ENCODE measurements at places on chromosomes 11 and 22. TPM values are rescaled to one million over a fixed set of nuclear protein-coding genes. Genes with fewer than 3 reads are reported as not detected.

The LYVE1 gene
- not detected for total RNA-seq

The RFPL3 gene
- not detected for total RNA-seq

The MAP6 gene
- total RNA-seq = 0.94 TPM

The CD3D gene
- total RNA-seq = not detected

The ZNF215 gene
- total RNA-seq = 17.1 TPM

The H19 gene
- total RNA-seq = 5.2 TPM

The MS4A12 gene
- not detected for total RNA-seq

The TIMM10 gene
- total RNA-seq = 109 TPM

The TENM4 gene
- 8.8 TPM for total RNA-seq

GRCh38 chr22:23750367-23750713, 572 bp downstream of the ZNF70 start:
- no peak for DNase-seq

GRCh38 chr11:116791002-116791812, 472 bp downstream of the APOA5 start:
- DNase-seq = peak; percentile 56

- no peak for DNase-seq
These were observed 2.6 kb upstream of the OR52W1 start for GRCh38 chr11:6196396-6196795.

- no peak for DNase-seq
These were observed 24.0 kb upstream of the ELF5 start for GRCh38 chr11:34537636-34538035.

GRCh38 chr11:108340973-108341372, 118.1 kb downstream of the ATM start:
- no peak for DNase-seq

DNA sequence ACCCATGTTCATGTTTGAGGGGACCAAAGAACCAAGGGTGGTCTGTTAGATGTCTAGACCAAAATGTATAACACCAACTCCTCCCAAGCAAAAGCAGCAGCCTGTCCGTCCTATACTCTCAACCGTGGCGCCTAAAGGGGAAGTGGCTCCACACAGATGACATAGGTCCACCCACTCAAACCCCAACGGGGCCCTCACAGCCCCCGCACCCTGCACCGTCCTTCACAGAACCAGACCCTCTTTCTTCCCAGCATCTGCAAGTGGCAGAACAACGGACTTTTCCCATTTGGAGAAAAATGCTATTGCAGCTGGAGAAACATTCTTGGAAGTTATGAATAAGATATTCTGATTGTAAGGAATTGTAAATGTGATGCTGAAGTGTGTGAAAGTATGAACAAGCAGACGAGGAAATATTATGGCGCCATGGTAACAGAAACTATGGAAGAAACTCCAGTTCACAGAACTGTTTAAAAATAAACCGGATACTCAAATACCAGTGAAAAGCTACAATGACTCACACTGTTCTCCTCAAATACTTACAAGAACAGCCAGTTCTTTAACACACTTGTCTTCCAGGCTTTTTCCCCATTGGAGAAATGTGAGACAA, 76.5 kb upstream of the ARFGAP3 start:
- DNase-seq = no peak

DNA sequence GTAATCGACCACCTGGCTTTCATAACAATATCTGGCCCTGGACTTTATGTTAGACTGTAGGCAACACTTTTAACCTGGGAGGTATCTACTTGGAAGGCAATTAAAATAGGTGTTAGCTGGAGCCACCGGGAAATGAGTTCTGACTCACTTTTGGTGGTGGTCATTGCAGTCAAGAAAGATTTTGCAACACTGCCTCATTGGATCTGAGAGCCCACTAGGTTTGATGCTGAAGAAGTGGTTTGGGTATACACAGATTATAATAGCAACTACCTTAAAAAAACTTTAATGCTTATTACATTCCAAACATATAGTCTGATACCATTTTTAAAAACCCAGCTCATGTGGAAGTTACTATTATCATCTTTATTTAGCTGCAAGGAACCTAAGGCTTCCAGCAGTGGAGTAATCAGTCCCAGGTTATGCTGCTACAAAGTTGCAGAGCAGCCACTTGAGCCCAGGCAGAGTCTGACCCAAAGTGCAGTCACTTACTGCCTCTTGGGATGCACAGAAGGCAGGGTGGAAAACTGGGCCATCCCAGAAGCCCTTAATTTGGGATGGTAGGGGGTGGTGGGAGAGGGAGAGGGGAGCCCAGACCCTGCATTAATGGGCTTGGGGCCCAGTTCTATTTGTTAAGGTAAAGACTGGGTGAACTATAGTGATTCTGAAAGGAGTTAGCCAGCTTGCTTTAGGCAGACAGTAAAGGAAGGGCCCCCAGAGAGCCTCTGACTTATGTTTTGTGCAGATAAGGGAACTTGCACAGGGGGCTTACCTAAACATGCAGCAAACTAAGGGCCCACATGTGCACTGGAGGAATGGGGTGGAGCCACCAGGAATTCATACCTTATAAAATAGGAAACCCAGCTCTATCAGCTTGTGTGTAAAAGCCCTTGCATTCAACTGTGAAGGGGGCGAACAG, 149.4 kb downstream of the SNX19 start:
- no peak for DNase-seq

DNA sequence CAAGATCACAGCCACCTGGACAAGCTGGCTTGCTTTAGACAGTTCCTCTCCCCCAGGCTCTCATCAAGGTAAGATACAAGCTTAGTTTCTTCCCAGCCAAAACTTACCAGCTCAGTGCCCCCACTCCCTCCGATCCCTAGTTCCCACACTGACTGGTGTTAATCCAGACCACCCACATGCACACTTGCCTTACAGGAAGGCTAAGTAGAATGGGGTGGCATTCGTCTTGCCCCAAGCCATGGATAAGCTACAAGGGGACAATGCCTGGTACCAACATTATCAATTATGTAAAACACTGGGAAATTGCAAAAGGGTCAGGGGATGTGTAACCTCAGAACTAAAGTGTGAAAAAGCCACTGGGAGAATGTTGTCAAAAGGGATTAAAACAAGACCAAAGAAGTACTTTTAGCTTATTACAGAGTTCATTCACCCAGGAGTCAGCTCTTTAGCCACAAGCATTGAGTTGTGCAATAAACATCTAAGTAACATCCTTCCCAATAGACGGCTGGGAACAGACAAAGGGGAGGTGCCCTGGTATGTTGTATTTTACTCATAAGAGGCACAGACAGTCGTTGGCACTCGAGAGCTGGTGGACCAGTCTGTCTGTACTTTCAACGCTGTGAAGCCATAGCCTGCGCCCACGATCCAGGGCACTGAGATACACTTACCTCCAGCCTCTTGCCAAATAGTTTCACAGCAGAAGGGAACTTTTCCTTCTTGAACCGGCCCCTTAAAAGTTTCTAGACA, 1.1 kb downstream of the DHCR7 start:
- no peak for DNase-seq

GRCh38 chr22:21448627-21449416, 18.4 kb upstream of the TMEM191C start:
- DNase-seq = no peak

DNA sequence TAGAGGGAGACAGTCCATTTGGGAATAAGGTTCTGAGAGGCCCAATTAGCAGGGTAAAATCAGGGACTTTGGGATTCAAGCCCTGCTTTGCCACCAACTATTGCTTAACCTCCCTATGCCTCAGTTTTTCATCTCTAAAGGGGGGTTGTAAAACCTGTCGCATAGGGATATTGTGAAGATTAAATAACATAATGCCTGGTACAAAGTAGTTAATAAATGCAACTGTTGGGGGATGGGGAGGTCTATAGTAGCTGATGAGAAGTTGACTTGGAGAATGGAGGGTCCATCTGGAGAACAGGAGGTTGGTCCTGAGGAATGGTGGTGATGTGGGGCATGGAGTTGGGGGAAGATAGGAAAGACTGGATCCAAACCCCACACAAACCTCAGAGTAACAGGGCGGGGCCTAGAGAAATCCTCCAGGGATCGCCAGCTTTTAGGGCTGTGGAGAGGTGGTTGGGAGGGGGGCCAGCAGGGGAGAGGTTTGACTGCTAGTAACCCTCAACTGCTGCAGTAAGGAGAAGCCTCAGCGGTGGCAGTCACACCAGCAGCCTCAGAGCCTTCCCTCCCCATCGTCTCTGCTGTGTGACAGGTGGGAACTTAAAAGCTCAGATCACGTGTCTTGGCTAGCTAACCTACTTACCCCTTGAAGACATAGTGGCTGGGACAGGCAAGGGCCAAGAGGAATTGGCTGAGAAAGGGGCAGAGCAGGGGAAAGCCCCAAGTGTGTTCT, 1.1 kb upstream of the ABCG4 start:
- no peak for DNase-seq

DNA sequence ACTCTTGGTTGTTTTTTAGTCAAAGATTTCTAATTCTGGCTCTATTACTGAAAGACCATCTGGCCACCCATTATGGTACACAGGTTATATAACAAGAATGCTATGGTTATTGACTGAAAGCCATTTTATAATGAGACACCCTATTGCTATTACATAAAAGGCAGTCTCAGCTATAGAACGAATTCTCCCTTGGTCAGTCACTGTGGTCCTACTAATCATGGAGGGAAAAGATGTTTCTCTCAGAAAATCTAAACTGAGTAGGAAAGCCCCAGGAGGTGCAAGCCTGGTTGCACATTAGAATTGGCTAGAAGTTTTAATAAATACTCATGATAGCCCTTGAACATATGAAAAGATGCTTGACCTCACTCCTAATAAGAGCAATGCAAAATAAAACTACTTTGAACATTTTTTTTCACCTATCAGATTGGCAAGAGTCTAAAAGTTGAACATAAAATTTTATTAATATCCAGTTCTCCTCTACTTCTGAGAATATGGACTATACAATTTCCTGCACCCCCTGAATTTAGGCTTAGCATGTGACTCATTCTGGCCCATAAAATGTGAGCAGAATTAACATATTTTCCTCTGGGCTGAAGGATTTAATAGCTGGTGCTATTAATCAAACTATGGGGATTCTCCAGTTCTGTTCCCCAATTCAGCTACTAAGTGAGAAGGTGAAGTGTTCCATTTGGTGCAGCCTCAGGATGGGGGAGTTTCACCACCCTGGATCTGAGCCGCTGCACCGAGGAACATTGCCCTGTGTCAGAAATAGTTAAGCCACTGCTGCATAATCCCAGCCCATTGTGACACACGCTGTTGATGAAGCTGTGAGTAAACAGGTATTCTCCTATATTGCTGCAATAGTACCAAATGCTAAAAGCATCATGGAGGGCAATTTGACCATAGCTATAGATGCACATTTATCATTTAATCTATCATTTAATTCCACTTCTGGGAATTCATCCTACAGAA, 11.5 kb upstream of the CRKL start:
- no peak for DNase-seq

DNA sequence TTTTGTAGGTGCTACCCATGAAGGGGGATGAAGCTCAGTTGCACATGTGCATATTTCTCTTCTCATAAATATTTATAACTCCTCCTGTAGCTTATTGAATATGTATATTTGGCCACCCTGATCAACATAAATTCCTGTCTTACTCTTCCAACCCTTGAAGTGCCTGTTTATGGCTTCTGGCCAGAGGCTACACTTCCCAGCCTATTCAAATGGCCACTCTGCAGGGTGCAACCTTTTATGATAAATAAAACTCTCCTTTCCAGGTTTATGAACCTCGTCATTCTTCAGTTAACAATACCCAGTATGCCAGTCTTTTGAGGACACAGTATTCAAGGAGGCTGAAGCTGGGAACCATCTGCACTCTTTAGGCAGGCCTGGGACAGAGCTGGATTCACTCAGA, 2.6 kb upstream of the RTL6 start:
- DNase-seq = no peak

GRCh38 chr11:15918212-15918611, 438.1 kb downstream of the SOX6 start:
- no peak for DNase-seq

Measured in H1 (cell line).